ENCODE measurements at places on chromosomes 12 and 14. TPM values are rescaled to one million over a fixed set of nuclear protein-coding genes. Genes with fewer than 3 reads are reported as not detected.

LMO3 gene
- not detected for total RNA-seq

TUNAR gene
- not detected for total RNA-seq

TAS2R46 gene
- total RNA-seq = not detected

UBC gene
- total RNA-seq = 1,521 TPM

- DNase-seq = no peak
Measured at GRCh38 chr12:113184098-113184899, 979 bp downstream of the DDX54 start.

GALNT16 gene
- 4.8 TPM for total RNA-seq

DNA sequence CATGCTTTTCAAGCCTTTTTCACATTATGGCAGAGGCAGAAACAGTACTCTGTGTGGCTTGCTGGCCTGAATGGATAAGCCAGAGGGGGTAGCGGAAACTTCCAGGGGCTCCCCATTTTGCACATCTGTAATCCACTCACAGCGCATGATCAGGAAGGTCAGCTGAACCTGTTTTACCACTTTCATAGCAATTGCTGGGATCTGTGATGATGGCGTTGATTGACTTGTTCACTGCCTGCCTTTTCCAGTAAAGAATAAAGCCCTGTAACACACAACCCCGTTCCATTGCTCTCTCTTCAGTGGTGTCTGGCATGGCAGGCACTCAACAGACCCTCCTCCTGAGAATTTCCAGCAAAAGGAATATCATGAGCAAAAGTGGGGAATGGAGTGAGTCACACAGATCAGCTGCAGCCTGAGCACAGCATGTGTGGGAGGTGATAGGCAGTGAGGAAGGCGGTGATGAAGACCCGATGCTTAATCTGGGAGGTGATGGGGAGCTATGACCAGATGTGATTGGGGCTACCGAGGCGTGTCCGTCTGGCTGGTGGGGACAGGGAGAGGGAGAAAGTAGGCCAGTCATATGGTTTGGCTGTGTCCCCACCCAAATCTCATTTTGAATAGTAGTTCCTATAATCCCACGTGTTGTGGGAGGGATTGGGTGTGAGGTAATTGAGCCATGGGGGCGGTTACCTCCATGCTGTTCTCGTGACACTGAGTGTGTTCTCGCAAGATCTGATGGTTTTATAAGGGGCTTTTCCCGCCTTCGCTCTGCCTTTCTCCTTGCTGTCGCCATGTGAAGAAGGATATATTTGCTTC is 44.7 kb upstream of the CHST11 start:
- DNase-seq = no peak

DTX1 gene
- 2.8 TPM for total RNA-seq

DNA sequence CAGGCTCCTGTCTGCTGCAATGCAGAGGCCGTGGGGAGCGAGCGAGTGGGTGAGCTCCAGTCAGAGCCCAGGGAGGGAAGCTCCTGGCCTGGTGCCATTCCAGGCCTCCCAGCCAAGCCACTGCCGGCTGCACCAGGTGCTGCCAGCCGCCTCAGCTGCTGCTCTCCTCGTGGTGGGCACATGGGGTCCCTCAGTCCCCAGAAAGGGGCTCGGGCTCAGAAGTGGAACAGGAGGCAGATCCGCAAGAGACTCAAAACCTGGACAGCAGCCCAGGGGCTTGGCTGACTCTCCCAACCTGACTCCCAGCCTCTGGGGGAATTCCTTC is 2.4 kb downstream of the ABCB9 start:
- no peak for DNase-seq

DPF3 gene
- total RNA-seq = 3.2 TPM

SLC6A15 gene
- not detected for total RNA-seq

DNA sequence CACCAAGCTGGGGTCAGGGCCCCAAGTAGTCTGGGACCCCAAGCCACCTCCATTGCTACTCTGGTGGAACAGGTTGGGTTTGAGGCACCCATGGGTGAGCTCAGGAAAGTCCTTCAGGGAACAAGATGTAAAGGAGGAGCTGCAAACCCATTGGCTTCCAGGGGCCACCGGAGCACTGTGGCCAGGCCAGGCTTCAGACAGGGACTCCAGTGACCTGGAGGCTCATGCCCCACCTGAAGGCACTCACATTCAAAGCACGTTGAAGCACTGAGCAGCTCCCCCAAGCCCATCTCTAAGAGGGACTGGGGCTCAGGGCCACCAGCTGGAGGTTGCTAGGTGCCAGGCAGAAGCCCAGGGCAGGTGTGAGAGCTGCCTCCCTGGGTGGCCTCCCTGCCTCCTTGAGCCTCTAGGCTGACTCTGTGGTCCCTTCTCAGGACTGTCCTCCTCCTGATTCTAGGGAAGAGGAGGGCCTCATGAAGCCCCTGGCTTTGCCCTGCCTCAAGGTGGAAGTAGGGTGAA is 49.1 kb downstream of the FAM222A start:
- no peak for DNase-seq

GRCh38 chr12:52087961-52088820 is 8.7 kb downstream of the SMIM41 start:
- DNase-seq = no peak

- no peak for DNase-seq
Measured at GRCh38 chr12:48866052-48866711, 512 bp upstream of the RND1 start.

TRHDE gene
- total RNA-seq = 0.05 TPM

DNA sequence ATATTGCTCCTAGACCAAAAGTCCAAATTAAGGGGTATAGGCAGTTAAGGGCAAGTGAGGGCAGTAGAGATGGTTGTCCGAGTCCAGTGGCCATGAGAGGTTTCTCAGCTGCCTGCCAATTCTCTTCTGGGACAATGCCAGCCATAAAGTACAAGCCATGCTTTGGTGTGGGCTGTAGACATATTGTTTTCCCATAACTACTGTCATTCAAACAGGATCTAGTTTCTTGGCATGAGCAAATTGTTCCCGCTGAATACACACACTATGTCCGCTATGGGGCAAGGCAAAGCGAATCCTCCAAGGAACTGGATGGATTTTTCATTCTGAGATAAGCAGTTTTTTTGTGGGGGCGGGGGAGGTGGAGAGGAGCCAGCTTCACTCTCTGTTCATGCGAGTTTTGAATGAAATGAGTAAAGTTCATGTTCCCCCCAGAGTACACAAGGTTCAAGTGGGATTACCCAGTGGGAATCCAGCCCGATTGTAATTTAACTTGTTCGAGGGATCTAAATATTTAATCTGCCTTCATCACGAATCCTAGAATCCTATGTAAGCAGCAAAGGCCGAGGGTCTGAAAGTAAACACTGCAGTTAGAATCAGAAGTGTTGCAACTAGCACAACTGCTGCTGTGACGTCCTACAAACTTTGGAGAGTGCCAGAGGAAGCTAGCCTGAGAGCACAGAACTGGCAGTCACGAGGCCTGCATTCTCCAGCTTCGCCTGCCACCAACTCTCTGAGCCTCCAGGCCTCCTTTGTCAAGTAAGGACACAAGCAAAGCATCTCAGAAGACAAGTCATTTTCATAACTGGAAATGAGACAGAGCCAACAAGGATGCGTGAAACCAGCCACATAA is 137.0 kb downstream of the CRADD start:
- no peak for DNase-seq

ARHGEF25 gene
- 23.0 TPM for total RNA-seq

LIN7A gene
- 0.21 TPM for total RNA-seq

PRKD1 gene
- 4.0 TPM for total RNA-seq

GRCh38 chr12:49428793-49429192 is 61.5 kb downstream of the SPATS2 start:
- peak; percentile 68 for DNase-seq

- no peak for DNase-seq
Measured at GRCh38 chr12:116059904-116060303, 217.6 kb downstream of the MED13L start.

DNA sequence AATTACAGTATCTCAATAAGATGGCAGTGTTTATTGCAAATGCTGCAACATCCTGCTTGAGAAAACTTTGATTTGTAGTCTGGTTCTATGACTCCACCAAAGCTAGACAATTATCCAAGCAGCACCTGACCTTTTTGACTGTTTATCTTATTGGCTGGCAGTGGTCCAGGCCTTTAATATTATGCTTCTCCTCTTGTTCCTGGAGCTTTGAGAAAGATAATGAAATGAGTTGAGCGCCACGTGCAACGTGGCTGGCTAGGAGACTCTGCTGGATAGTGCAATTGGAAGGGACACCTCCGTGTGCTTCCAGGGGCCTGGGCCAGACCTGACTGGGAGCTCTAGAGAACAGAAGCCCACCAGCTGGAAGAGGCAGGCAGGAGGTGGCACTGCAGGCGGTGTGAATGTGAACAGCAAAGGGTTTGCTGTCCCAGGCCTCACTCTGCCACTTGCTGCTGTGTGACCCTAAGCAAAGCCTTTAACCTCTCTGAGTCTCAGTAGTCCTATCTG is 349.3 kb downstream of the CACNA1C start:
- DNase-seq = no peak

DNA sequence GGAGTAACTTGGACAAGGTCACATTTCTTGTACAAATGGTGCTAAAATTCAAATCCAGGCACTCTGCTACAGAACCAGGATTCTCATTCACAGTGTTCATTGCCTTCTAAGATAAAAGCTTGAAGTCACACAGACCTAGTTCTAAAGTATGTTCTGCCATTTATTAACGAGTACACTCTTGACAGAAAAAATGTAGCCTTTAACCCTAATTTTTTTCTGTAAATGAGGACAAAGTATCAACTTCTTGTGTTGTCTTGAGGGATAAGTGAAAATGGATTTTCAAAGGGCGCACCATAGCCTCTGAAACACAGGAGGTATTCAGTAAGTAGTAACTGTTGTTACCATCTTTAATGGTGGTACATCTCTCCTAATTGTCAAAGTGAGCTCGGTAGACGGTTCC is 379.8 kb upstream of the FLRT2 start:
- DNase-seq = no peak

DNA sequence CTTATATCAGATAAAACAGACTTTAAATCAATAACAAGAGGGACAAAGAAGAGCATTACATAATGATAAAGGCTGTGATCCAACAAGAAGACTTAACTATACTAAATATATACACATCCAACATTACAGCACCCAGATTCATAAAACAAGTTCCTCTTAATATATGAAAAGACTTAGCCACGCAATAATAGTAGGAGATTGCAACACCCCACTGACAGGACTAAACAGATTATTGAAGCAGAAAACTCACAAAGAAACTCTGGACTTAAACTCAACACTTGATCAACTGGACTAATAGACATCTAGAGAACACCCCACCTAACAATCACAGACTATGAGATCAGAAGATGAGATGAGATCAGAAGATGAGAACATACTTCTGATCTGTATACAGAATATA is 5.7 kb upstream of the CLEC14A start:
- DNase-seq = no peak

GPR65 gene
- not detected for total RNA-seq

CABP1 gene
- not detected for total RNA-seq

DNA sequence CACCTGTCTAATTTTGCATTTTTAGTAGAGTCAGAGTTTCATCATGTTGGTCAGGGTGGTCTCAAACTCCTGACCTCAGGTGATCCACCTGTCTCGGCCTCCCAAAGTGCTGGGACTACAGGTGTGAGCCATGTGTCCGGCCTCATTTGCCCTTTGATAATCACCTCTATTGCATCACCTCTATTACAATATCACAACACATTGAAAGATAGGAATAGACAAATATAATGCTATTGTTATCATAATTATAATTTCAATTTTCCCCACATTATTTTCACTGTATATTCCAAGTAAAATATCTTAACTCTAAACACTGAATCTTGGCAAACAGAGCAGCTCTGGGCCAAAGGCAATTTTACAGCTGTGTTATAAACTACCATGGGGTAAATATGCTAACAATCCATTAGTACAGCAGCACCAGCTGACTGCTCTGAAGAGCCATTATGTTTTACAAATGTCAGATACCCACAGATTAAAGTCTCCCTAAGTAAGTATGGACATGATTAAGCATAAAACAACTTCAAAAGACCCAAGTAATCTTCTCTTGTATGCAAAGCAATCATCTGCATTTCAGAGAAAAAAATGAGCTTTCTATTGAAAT is 173.2 kb downstream of the MED13L start:
- DNase-seq = no peak

DNA sequence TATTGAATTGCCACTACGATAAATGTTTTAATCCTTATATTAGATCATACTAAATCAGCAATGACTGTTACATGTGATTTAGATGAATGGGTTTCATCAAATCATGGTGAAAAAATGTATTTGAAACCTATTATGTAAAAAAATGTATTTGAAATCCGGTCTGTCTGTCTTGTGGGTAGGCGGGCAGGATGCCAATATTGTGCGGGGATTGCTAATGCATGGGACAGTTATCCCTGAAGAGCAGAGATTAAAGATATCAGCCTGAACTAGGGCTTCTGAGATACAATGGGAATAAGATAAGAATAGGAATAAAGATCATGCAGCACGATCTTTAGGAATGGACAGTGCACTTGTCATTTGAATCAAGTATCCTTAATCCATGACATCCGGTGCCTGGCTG is 134.0 kb downstream of the PRKCH start:
- no peak for DNase-seq

- no peak for DNase-seq
Measured at GRCh38 chr12:60042835-60043234, 447.0 kb downstream of the SLC16A7 start.

GRCh38 chr12:24482882-24483604 is 465.9 kb downstream of the BCAT1 start:
- no peak for DNase-seq

RNASE7 gene
- not detected for total RNA-seq

GRCh38 chr12:47237751-47238211 is 158.0 kb upstream of the AMIGO2 start:
- DNase-seq = no peak

LARP4 gene
- 34.5 TPM for total RNA-seq

C12orf54 gene
- total RNA-seq = not detected

GRCh38 chr12:14264778-14265177 is 100.7 kb upstream of the ATF7IP start:
- DNase-seq = no peak

DNA sequence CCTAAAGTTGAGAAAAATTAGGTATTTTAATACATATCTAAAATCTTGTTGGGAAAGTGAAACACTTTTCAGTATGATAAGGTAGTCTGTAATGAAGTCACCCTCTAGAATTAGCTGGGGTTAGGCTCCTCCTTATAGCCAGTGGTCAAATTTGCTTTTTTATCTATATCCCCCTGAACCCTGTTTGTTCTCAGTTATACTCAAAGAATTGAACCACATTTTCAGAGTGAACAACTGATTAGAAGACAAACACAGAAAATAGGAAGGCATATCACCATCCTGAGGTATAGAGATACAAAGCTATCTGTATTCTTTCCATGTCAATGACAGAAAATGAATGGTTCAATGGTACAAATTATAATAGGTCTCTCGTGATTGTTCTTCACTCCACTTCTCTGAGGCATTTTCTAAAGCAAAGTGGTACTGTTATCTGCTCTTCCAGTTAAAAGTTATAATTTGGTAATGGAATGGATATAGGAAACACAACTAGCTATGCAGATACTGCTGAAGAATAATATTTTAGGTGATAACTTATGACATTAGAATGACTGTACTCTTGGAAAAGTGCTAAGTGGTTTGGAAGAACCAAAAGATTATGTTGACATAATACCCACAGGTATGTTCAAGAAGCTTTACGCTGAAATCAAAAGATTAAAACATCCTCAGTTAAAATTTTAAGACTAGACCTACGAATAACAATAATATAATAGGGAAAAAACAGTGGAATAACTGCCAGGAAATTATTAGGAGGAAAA is 27.6 kb downstream of the WASHC3 start:
- DNase-seq = no peak
